ENCODE measurements at places on chromosomes 2 and 18.

- no peak for DNase-seq
Measured at GRCh38 chr2:181781078-181781786, 100.9 kb upstream of the NEUROD1 start.

DNA sequence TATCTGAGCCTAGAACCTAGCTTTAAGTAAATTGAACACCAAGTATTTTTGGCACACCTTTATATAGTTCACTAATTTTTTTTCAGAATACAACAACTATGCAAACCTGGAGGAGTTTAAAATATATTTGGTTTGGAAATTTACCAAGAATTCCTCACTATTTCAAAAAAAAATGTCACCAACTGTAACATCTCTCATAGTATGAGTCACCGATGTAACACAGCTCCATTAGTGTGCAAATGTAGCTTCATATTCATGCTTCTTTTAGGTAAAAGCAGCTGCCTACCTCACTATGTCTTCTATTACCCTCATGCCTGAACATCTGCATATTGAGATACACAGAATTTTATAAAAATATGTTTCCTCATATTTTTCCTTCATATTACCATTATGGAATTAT is 80.5 kb downstream of the NRXN1 start:
- no peak for DNase-seq

GRCh38 chr2:130186391-130186790 is 4.3 kb downstream of the MZT2B start:
- DNase-seq, result no peak

DNA sequence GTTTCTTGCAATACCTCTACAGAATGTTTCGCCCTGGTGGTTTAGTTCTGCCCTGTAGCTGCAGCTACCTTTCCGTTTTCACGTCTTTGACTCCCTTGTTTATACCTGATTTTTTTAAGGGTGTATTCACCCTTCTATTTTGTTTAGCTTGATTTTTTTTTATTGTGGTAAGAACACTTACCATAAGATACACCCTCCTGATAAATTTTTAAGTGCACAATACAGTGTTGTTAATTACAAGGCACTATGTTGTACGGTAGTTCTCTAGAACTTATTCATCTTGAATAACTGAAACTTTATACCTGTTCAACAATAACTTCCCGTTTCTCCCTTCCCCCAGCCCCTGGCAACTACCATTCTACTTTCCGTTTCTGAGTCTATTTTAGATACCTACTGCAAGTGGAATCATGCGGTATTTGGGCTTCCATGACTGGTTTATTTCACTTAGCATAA is 48.9 kb upstream of the NABP1 start:
- DNase-seq, result no peak

DNA sequence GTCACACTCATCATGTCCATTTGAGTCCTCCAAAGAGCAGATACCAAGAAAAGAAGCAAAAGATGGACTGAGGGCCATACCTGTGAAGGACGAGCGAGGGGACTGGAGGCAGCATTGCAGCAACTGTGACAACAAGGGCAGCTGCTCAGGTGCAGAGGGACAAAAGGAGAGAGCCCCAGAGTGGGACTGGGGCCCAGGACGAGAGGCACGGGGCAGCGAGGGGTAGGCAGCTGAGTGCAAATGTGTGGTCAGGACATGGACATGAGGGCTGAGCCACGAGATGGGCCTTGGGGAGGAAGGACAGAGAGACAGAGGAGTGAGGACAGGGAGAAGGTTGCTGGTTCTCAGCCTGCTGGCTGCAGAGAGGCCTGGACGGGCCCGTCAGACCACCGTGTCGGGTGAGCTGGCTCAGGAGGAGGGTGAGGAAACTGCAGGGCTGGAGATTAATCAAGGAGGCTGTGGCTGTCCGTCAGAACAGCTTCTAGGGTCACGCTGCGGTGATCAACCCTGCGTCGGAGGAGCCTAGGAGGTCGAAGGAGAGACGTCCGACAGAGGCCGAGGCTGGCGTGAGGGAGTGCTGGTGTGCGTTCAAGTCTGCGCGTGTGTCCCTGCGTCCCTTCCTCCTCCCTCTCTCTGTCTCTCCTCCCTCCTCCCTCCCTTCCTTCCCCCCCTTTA is 206.8 kb upstream of the HDAC4 start:
- no peak for DNase-seq

- no peak for DNase-seq
Measured at GRCh38 chr2:18849841-18850578, 260.6 kb upstream of the NT5C1B start.

GRCh38 chr2:189960346-189960745 is 102.2 kb downstream of the MSTN start:
- no peak for DNase-seq

- no peak for DNase-seq
Measured at GRCh38 chr2:111668274-111668616, 215.7 kb downstream of the ANAPC1 start.

DNA sequence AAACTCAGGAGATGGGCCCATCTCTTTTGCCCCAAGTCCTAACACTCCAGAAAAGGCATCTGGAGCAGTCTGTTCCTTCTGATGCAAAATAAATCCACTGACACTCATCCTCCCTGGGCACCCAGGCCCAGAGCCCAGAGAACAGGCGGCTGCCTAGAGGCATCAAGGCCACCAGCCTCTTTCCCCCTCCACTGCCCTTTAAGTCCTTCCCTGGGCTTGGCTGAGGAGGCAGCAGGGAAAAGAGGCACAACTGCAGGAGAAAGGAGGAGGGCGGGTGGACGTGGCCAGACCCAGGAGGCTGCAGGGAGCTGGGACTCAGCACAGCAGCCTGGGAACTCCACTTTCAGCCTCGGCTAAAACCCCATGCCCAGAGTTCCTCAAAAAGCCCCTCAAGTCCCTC is 99.7 kb upstream of the ID2 start:
- DNase-seq, result no peak

GRCh38 chr2:60271713-60272112 is 281.7 kb downstream of the BCL11A start:
- DNase-seq, result no peak

GRCh38 chr2:165560377-165560988 is 91.0 kb downstream of the CSRNP3 start:
- DNase-seq, result no peak

GRCh38 chr18:77554061-77554460 is 304.4 kb downstream of the GALR1 start:
- DNase-seq, result no peak

DNA sequence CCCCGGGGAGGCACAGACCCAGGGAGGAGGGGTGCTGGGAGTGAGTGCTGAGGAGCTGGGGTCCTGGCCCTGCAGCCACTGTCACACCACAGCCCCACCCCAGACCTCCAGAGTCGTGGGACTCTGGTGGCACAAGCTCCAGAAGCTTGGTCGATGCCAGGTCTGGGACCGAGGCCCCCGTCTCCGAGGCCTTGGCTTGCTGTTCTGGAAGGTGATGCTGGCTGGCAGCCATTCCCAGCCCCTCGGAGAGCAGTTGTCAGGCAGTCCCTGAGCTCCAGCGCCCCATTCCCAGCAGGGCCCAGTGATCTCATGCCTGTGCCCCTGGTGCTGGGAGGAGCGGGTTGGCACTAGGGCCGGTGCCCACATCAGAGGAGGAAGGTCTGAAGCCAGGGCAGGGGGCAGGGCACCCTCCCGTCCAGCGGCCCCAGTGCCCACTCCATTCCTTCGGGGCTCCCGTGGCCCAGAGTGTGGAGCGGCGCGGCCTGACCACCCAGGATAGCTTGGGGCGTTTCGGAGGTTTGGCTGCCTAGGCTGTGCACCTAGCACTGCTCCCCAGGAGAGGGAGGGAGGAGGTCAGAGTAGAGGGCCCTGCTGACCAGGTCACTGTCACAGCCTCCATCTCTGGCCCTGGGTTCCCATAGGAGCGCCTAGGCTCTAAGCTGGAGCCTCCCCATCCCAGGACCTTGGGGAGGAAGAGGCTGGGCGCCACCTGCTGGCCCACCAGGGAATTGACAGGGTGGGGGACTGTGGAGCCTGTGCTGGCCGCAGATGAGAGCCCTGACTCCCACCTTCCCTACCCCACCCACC is 16.8 kb upstream of the ALPI start:
- DNase-seq, result no peak

DNA sequence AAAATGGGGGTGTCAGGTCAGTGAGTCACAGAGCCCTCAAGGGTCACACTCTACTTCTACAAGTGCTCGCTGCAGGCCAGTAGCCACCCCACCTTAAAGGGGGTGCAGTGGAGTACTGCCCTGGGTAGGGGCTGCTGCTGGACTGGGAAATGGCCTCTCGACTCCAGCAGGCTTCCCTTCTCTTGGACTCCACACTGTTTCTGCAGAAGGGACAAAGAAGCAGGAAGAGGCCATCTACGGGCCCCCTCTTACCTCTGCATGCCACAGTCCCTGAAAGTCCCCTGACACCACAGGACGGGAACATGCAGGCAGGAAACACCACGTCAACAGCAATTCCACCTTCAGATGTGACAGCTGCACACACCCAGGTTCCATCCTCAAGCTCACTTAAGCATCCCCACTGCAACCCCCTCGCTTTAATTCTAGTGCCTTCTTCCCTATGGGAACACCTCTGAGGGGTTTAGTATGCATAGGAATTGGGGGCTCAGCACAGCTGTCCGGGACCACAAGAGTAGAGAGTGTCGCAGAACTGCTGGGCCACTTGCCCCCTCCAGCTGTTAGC is 22.3 kb downstream of the SNED1 start:
- no peak for DNase-seq

- no peak for DNase-seq
Measured at GRCh38 chr2:205054789-205055188, 509.5 kb downstream of the PARD3B start.

- DNase-seq, result no peak
Measured at GRCh38 chr2:108323619-108324018, 34.9 kb downstream of the SULT1C2 start.

DNA sequence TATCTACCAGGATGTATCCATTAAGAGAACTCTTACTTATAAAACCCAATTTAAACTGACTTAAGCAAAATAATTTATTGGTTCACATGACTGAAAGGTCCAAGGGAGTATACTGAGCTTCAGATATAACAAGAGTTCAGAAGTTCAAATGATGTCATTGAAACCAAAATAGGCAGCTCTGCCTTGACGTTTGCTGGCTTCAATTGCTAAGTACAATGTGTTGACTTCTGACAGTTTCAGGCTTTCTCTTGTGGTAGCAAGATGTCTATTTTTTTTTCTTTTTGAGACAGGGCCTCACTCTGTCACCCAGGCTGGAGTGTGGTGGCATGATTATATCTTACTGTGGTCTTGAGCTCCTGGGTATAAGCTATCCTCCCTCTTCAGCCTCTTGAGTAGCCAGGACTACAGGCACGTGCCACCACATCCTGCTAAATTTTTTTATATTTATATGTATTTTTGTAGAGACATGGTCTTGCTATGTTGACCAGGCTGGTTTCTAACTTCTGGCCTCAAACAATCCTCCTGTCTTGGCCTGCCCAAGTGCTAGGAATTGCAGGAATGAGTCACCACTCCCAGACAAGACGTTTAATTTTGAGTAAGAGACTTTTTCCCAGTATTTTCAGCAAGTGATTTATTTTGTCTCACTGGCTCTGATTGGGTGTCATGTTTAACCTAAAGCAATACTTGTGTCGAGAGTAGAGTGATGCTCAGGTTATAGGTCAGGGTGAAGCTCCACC is 184.8 kb downstream of the NR4A2 start:
- no peak for DNase-seq

- DNase-seq, result no peak
Measured at GRCh38 chr2:201931951-201932350, 101.7 kb upstream of the FZD7 start.

- DNase-seq, result no peak
Measured at GRCh38 chr2:206756816-206757215, 8.3 kb downstream of the MDH1B start.

- DNase-seq, result no peak
Measured at GRCh38 chr2:170139276-170139967, 38.5 kb upstream of the MYO3B start.

DNA sequence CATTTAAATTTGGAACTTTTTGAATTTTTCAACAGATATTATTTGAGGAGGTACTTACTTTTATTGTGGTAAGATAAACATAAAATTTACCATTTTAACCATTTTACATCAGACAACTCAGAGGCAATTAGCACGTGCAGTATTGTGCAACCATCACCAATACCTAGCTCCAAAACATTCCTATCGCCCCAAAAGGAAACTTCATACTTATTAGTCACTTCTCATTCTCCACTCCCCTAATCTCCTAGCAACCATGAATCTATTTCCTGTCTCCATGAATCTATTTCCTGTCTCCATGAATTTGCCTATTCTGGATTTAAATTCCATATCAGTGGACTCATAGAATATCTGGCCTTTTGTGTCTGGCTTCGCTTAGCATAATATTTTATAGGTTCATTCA is 69.9 kb upstream of the FAM136A start:
- no peak for DNase-seq

GRCh38 chr2:42317945-42318344 is 43.1 kb downstream of the COX7A2L start:
- no peak for DNase-seq

DNA sequence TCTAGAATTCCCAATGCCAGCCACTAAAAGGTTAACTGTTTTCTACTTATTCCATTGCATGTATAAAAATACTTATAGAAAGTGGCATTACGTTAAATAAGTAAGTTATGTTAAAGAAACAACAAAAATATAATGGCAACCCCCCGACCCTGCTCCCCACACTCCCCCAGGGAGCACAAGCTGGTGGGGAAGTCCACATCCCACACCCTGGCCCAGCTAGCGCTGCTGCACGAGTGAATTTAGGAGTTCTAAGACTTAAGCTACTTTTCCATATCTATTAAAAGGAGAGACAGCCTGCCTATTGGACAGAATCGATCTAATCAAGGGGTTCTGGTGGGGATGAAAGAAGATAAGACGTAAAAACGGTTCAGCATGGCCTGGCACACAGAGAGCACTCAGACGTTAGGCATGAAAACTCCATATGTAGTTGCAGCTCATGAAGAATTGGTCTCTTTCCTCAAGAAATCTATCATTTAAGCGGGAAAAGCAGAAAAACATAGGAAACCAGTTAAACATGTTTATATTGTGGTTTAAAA is 16.6 kb downstream of the HJURP start:
- DNase-seq, result no peak

GRCh38 chr2:184053326-184053725 is 545.0 kb upstream of the ZNF804A start:
- DNase-seq, result peak; percentile 88

DNA sequence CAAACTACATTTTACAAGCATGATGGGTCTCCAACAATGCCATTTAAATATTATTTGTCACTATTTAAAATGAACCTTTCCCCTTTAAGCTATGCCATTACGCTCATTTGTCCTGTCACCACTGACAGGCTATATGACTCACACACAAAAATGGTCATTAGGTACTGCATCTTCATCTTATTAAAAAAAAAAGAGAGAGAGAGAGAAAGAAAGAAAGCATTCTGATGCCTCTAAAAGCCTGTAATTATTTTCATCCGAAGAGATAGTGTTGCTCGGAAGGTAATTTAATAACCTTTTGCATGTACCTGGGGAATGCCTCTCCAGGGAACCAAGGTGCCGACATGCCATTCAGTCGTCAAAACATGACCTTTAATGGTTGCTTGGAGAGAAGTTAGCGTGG is 226.7 kb downstream of the ARHGAP15 start:
- no peak for DNase-seq

DNA sequence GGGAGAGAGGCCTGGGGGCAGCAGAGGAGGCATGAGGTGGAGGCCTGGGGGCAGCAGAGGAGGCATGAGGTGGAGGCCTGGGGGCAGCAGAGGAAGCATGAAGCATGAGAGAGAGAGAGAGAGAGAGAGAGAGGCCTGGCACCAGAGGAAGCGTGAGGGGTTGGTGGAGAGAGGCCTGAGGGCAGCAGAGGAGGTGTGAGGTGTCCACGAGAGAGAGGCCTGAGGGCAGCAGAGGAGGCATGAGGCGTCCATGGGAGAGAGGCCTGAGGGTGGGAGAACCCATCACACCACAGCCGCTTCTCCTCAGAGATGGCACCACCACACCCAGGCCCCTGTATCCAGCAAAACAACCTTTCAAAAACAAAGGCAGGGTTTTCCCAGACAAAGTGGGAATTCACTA is 55.7 kb upstream of the KCNG2 start:
- DNase-seq, result no peak

Measured in NCI-H2029 treated with DMSO at 0.1 percent for 48 hours (cell line).